Stimulated activated CD4-positive, alpha-beta T cell treated with anti-CD3 and anti-CD28 coated beads, Interleukin-4, amount 100 ng/mL, for 24 hours (primary cell): ENCODE measurements at places on chromosomes 2 and 18.
A peak's percentile ranks its signal among the peaks of the same experiment; 100 is the strongest.

DNA sequence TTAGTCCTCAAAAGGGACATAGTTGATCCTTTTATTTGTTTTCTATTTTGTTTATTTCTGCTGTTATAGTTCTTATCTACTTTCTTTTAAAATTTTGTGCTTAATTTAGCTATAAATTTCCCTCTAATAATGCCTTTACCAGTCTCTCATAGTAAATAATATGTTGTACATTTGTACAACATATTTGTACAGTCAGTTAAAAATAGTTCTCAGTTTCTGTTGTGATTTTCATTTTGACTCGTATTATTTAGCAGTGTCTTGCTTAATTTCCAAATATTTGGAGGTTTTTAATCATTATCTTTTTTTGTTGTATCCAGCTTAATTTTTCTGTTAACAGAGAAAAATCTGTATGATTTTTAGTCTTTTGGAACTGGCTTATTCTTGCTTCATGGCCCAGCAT, 443.6 kb upstream of the TRIB2 start:
- no peak for DNase-seq

- DNase-seq = no peak
Observed at GRCh38 chr18:34959989-34960388, 81.2 kb upstream of the MAPRE2 start.

GRCh38 chr2:101843048-101843447, 145.5 kb downstream of the MAP4K4 start:
- DNase-seq = no peak

DNA sequence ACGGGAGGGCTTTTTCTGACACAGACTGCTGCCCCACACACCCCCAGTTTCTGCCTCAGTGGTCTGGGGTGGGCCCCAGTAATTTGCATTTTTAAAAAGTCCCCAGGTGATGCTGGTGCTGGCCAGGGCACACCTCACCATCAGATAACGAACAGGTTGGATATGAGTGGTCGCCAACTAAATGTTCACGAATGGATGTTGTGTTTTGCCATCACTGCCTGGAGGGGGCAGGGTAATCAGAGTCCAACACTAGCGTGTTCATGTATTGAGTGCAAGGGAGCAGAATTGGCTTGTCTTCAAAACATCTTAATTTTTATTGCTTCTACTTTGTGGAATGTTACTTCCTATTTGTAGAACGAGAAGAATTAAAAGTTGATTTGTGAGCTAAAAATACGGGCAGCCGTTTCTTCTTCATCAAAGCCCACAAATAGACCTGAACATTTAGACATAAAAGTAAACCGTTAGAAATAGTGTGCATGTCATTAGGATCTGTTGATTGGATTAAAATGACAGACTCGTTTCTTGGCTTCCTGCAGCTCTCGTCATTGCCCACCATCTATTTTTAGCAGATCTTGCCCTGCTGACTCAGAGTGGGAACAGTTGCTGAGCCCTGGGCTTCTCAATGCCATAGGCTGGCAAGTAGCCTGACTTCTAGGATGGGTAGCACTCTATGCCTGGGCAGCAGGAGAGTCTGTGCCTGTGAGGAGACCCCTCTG, 45.2 kb downstream of the NCK2 start:
- DNase-seq = peak; percentile 78

DNA sequence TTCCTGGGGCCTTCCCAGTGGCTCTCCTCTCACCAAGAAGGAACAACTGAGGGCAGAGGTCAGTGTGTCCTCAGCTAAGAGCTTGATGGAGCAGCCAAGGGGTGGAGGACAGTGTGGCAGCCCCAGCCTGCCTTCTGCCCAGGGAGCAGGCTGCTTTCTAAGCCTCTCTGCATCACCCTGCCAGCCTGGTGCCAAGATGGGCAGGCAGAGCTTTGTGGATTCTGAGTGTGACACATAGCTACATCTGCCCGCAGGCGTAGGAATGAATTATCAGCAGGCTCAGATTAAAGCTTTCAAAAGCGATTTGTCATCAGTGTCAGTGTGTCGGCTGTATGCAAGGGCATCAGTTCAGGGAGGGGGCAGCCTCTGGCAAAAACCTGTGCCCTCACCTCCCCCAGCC, 8.7 kb downstream of the MAL start:
- DNase-seq = no peak
